ENCODE measurements at places on chromosomes 2 and 18. TPM values are rescaled to one million over a fixed set of nuclear protein-coding genes. Genes with fewer than 3 reads are reported as not detected.

CYTIP gene
- polyA plus RNA-seq = 1.5 TPM

LAMA3 gene
- 137 TPM for polyA plus RNA-seq

FBXO41 gene
- polyA plus RNA-seq = 1.8 TPM

UGT1A5 gene
- not detected for polyA plus RNA-seq

DSC2 gene
- polyA plus RNA-seq = 8.9 TPM

KANSL1L gene
- polyA plus RNA-seq = 54.6 TPM

MOCOS gene
- polyA plus RNA-seq = 1.0 TPM

COL4A4 gene
- 6.5 TPM for polyA plus RNA-seq

CCDC74A gene
- polyA plus RNA-seq = 6.2 TPM

PRKCE gene
- polyA plus RNA-seq = 14.9 TPM

POU3F3 gene
- 0.82 TPM for polyA plus RNA-seq

BOD1L2 gene
- polyA plus RNA-seq = not detected

POTEC gene
- not detected for polyA plus RNA-seq

CTNNA2 gene
- polyA plus RNA-seq = 0.11 TPM

SP5 gene
- 11.6 TPM for polyA plus RNA-seq

HOXD4 gene
- 0.62 TPM for polyA plus RNA-seq

SH3BP4 gene
- 32.8 TPM for polyA plus RNA-seq

SPHKAP gene
- 1.5 TPM for polyA plus RNA-seq

FRZB gene
- 2.9 TPM for polyA plus RNA-seq

EFHD1 gene
- polyA plus RNA-seq = 4.5 TPM

MCFD2 gene
- polyA plus RNA-seq = 81.1 TPM

CCDC74B gene
- polyA plus RNA-seq = 4.7 TPM

HOXD3 gene
- 0.39 TPM for polyA plus RNA-seq

ACADL gene
- polyA plus RNA-seq = 28.4 TPM

DCDC2C gene
- polyA plus RNA-seq = not detected

SRD5A2 gene
- 0.26 TPM for polyA plus RNA-seq

SCYGR4 gene
- polyA plus RNA-seq = 0.23 TPM

RAB31 gene
- 41.6 TPM for polyA plus RNA-seq

AOX1 gene
- 10.9 TPM for polyA plus RNA-seq

CAPN14 gene
- 0.20 TPM for polyA plus RNA-seq

VWA3B gene
- 1.7 TPM for polyA plus RNA-seq

SCN3A gene
- 0.92 TPM for polyA plus RNA-seq

METTL8 gene
- polyA plus RNA-seq = 13.8 TPM

ADD2 gene
- polyA plus RNA-seq = 6.8 TPM

FSIP2 gene
- 0.75 TPM for polyA plus RNA-seq

RNF144A gene
- polyA plus RNA-seq = 36.1 TPM

PRKAG3 gene
- polyA plus RNA-seq = not detected

LRATD1 gene
- 15.5 TPM for polyA plus RNA-seq

HOXD11 gene
- 0.51 TPM for polyA plus RNA-seq

RAB17 gene
- polyA plus RNA-seq = 20.7 TPM

CEP68 gene
- 31.4 TPM for polyA plus RNA-seq

PLEKHA3 gene
- 27.3 TPM for polyA plus RNA-seq

HAAO gene
- polyA plus RNA-seq = 32.3 TPM

IL1R2 gene
- polyA plus RNA-seq = 0.91 TPM

RNF125 gene
- polyA plus RNA-seq = 8.4 TPM

AGPS gene
- 27.3 TPM for polyA plus RNA-seq

IMMT gene
- polyA plus RNA-seq = 80.9 TPM

LRRC30 gene
- not detected for polyA plus RNA-seq

NT5C1B gene
- polyA plus RNA-seq = 1.4 TPM

NTSR2 gene
- polyA plus RNA-seq = not detected

PHLPP1 gene
- 9.1 TPM for polyA plus RNA-seq

GPR35 gene
- polyA plus RNA-seq = 3.0 TPM
